Left lobe of liver (tissue), 2 donors: ENCODE measurements at places on chromosomes 6 and 20. TPM values are rescaled to one million over a fixed set of nuclear protein-coding genes. Genes with fewer than 3 reads are reported as not detected.
A peak's percentile ranks its signal among the peaks of the same experiment; 100 is the strongest.

- DNase-seq = peak; percentile 51
Observed at GRCh38 chr20:14142171-14142570, 146.9 kb downstream of the MACROD2 start.

DNA sequence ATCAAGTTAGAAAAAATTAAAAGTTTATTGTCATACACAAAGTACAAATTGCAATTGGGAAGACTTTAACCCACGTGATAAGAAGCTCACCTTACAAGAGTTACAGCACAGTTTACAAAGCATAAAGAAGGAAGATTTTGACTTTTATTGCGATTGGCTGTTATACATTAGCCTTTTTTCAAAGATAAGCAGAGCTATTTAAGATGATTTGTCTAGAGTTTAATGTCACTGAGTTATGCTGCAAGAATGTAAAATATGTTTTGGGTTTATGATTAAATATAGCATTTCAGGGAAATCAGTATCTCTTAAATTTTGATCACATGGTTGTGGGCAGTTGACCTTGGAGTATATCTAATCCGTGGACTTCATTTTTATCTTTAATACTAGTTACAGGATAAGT is 664.2 kb upstream of the PTCHD4 start:
- no peak for DNase-seq

- no peak for DNase-seq
Observed at GRCh38 chr6:1164600-1164999, 147.3 kb upstream of the FOXQ1 start.

GRCh38 chr6:26215585-26216358 is 128.5 kb downstream of the HFE start:
- no peak for DNase-seq

Gene CALHM6
- total RNA-seq = 2.2 TPM
